ENCODE measurements at places on chromosomes 4 and X.
A peak's percentile ranks its signal among the peaks of the same experiment; 100 is the strongest.

DNA sequence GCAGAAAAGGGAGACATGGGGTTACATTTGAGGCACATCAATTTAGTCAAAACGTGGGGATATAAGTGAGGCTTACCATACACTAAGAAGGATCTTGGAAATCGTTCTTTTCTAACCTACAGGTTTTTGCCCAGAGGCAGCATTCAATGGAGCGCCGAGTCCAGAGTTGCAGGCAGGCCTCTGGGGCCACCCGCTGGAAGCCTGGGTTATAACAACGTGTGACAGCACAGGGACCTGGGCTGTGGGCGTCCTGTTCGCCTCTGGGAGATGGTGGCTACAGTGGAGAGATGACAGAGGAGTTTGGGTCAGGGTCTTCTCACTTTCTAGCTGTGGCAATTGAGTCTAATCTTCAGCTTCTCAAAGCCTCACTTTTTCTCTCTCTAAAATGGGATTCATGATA is 53.9 kb downstream of the ENPP6 start:
- H3K27ac ChIP-seq = no peak overlapping the region
- peak; percentile 22 for DNase-seq
- no peaks in the 10 kb centered on the region for H3K27me3 ChIP-seq

GRCh38 chrX:18542905-18543304 is 117.5 kb downstream of the CDKL5 start:
- no peak overlapping the region for H3K27ac ChIP-seq
- H3K4me1 ChIP-seq = no peaks in the 10 kb centered on the region
- DNase-seq = no peak
- H3K36me3 ChIP-seq = no peaks in the 10 kb centered on the region
- H3K4me3 ChIP-seq = no peak overlapping the region

GRCh38 chr4:113646442-113646822 is 115.1 kb downstream of the CAMK2D start:
- no peaks in the 10 kb centered on the region for H3K36me3 ChIP-seq
- no peak for DNase-seq
- H3K27ac ChIP-seq = no peak overlapping the region
- H3K4me1 ChIP-seq = peaks cover 7% of the 10 kb centered on the region

- no peak for DNase-seq
- H3K4me3 ChIP-seq = no peak overlapping the region
Observed at GRCh38 chr4:151667666-151668065, 93.1 kb downstream of the GATB start.

GRCh38 chrX:133490955-133491354 is 75.7 kb upstream of the GPC4 start:
- DNase-seq = no peak
- peaks cover 4% of the 10 kb centered on the region for H3K27me3 ChIP-seq
- H3K4me1 ChIP-seq = no peaks in the 10 kb centered on the region
- no peaks in the 10 kb centered on the region for H3K36me3 ChIP-seq
- H3K4me3 ChIP-seq = no peak overlapping the region
- H3K27ac ChIP-seq = no peak overlapping the region

- H3K36me3 ChIP-seq = no peaks in the 10 kb centered on the region
- H3K27me3 ChIP-seq = no peaks in the 10 kb centered on the region
- no peak for DNase-seq
Observed at GRCh38 chr4:174929346-174929745, 11.2 kb downstream of the ADAM29 start.

GRCh38 chr4:169239221-169239905 is 31.4 kb downstream of the SH3RF1 start:
- no peaks in the 10 kb centered on the region for H3K4me1 ChIP-seq
- no peak for DNase-seq
- H3K36me3 ChIP-seq = no peaks in the 10 kb centered on the region
- no peak overlapping the region for H3K27ac ChIP-seq

- no peak overlapping the region for H3K27ac ChIP-seq
- no peaks in the 10 kb centered on the region for H3K27me3 ChIP-seq
- H3K4me3 ChIP-seq = no peak overlapping the region
- H3K4me1 ChIP-seq = no peaks in the 10 kb centered on the region
Observed at GRCh38 chr4:163367651-163368050, 24.0 kb downstream of the NPY5R start.
